ENCODE measurements at places on chromosomes 7 and 10.

DNA sequence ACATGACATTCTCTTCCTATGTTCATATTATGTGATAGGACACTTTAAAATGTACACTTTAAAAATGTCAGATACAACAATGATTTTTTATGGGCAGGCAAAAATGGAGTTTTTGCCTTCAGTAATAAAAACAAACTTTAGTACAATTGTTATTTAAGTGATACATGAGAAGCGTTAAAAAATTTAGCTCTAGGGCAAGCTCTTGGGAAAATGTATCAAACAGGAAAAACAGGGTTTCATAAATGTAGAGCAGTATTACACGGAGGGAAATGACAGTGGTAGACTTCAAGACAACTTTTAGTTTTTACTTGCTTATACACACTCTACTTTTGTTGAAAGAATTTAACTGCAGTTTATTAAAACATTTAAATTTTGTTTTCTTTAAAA lies 1.5 kb downstream of the FHIP2A start:
- no peak for DNase-seq

DNA sequence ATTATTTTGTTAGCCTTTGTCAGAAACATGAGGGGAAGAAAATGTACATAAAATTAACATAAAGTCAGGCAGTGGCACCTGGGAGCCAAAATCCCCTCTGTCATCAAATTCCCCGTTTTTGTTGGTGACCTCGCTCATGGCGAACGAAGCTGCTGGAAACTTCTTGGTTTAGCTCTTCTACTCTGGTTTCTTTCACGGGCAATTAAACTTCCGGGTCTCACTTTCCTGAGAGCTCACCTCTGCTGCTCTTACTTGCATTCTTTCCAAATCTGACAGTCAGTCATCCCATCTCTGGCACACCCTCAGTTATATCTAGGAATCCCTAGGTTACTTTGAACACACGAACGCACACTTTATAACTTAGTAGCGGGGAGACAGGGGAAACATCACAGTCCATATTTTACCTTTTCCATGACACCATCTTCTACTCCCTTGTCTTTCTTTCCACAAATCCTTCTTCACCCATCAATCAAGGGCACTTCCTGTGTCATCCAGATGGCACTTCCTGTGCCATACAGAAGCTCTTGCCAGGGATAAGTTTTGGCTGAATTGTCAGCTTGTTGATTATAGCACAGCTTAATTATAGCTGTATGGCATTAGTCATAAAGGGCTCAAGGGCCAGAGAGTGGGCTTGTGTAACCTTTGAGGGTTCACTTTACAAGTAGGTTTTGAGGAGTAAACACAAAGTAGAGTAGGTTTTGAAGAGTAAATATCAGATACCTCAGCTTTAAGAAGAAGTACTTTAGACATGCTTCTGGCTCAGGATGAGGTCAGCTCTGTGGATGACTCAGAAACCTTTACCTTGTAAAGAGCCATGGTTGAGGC lies 105.1 kb downstream of the GATA3 start:
- no peak for DNase-seq

- no peak for DNase-seq
Measured at GRCh38 chr7:151736403-151736909, 140.5 kb downstream of the PRKAG2 start.

- DNase-seq, result no peak
Measured at GRCh38 chr10:129773359-129773990, 190.6 kb downstream of the EBF3 start.

DNA sequence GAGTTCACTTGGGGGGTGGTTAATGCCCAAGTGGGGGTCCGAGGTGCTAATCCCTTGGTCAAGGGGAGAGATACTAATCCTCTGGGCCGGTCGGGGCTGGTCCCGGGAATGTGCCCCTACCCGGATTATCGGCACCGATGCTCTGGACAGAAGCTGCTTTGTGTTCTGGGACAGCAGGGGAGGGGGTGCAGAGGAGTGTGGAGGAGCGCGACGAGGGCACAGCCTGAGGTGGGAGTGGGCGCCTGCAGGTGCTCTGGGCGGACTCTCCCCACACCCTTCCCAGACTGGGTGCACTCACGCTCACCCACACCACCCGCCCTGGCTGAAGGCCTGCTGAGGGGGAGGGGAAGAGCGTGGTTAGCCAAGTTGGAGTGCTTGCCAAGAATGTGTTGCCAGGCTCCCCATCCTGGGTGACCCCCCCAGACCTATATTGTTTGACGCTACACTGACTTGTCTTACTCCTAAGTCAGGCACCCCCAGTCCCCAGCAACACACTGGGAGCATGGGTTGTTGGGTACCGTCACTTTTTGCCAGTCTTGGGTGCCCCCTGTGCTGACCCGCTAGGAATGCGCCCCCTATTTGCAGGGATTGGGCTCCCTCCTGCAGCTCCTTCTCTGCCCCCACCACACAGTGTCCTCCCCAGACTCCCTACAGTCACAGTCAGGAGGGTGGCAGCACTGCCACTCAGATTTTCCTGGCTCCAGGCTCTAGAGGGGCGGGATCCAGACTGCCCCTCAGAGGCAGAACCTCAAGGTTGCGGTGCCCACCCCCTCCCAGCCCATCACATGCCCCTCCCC lies 1.2 kb downstream of the SLC4A2 start:
- no peak for DNase-seq

DNA sequence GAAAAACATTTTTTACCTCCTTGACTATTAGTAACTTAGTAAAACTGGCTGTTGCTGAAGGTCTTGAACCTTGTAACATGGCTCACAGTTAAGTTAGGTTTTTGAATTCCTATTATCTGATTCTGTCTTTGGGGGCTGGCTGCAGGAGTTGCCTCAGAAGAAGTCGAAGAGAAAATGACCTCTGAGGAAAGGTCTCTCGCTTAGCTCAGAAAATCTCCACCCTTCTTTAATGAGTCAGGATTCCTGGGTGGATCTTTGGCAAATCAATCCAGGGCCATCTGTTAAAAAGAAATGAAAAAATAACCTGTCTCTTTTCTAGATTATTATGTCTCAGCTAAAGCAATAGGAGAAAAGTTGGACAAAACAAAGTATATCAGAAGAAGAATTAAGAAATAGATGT lies 267.8 kb upstream of the SEMA3C start:
- DNase-seq, result no peak

GRCh38 chr10:34175121-34175520 lies 640.0 kb downstream of the PARD3 start:
- DNase-seq, result no peak

DNA sequence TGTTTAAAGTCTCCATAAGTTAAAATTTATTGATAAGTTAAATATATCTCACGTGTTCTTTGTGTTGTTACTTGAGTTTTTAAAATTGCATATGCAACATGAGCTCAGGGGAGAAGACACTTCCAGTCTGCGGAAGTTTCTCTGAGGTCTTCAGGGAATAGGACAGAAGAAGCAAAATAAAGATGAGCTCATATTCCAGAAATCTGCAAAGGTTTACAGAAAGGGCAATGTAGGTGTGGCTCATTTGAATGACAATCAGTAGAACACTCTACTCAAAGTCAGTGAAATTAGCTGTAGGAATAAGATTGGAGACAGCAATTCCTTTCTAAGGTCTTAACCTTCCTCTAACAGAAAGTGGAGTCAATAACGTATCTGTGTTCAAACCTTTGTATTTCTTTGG lies 53.7 kb downstream of the CACNA2D1 start:
- DNase-seq, result no peak

DNA sequence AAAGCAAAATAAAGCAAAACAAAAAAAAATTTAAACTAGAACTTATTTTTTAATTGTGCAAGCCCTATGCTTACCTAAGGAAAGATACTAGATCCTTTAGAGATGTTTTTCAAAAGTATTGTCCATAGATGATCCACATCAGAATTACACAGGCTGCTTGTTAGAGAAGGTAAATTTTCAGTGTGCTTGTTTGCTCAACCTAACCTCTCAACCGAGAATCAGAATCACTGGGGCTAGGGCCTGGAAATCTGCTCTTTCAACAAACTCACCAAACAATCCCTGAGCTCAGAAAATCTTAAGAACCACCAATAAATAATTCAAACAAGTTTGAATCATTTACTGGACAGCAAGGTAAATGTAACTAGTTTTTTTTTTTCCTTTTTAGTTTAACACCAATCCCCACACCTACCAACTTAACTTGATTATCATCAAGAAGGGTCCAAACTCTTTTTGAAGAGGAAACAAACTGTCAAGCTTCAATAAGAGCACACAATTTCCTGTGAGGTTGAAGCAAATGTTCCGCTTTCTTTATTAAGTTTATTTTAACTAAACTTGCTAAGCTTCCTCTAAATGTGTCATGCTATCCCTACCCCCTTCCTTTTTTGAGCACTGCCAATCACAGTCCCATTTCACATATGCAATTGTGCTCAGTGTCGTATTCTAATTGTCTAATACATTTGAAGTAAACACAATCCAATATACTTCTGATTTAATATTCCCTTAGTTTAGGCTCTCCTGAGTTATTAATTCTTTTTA lies 7.4 kb upstream of the TSPAN33 start:
- peak; percentile 24 for DNase-seq

DNA sequence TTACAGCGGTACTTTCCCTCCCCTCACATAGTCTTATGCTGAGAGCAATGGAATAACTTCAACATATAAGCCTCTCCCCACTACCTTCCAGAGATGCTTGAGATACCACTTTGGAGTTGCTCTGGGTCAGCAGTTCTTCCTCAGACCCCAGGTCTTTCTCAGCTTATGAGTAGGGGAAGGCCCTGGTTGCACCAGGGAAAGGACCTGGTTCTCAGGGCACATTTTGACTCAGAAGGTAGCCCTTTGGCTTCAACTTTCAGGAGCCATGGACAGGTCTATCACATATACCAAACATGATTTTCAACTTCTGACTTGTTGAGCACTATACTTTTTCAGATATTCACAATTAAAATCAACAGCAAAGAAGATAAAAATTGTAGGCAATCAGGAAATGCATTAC lies 11.5 kb upstream of the FIGNL1 start:
- no peak for DNase-seq

GRCh38 chr7:18828260-18828993 lies 289.0 kb downstream of the TWIST1 start:
- DNase-seq, result no peak

DNA sequence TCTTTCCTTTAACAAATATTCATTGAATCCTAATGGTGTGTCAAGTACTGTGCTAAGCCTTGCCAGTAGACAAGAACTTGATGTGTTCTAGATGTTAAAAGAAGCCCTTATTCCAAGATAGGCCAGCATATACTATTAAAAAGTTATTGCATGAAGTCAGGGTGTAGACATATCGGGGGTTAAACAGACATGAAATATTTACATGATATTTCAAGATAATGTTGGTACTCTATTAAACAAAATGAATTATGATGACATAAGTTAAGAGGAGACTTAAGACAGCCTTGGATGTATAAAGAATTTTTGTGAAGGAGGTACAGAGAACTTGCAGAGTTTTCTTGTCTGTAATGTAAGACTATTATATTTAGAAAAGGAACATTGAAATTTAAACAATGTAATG lies 44.8 kb downstream of the HDAC9 start:
- DNase-seq, result no peak

- no peak for DNase-seq
Measured at GRCh38 chr10:31005895-31006294, 25.8 kb downstream of the ZNF438 start.

GRCh38 chr10:89090756-89091445 lies 100.3 kb downstream of the FAS start:
- no peak for DNase-seq

DNA sequence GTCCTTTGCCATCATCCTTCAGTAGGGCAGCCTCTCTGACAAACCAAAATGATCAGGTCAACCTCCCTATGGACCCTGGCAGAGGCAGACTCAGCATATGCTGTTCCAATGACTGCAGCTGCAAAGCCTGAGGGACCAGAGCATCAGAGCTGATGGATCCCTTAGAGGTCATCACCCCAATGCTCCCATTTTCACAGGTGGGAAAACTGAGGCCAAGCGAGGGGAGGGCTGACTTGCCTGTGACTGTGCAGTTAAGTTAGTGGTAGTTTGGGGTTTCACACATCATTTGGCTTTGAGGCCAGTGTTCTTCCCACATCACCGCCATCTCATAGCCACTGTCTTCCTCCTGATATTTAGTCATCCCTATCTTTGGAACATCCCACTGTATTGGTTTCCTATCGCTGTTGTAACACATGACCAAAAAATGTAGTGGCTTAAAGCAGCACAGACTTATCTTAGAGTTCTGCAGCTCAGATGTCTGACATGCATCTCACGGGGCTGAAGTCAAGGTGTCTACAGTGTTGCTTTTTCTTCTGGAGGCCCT lies 69.3 kb upstream of the PDZD8 start:
- DNase-seq, result no peak
